Femur (tissue), 1 donor: ENCODE measurements at places on chromosomes 5 and 9.

DNA sequence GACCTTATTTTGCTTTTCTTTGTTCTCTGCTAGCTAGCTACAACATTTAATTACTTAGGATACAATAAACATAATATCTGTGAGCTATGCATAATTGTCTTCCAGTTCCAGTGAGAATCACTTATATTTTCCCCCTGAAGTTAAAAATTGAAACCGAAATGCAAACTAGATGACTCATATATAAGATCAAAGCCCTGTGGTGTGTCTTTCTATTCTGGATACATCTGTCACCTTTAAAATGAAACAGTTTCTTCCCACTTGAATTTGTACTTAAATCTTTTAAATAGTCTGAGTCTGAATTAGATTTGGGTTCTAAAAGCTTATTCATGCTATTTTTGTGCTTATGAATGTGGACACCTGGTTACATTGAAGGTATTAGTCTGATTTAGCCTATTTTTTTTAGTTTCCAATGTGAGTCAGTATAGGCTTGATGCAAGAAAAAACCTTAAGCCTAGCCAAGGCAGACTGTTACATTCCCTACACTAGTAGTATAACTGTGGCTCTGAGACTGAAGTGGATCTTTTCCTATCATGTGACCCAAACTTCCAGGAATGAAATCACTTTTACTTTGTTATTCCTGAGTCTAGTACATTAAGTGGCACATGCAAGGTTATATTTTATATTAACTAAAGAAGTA lies 703.5 kb upstream of the RGMB start:
- DNase-seq: no peak

GRCh38 chr5:33195431-33196165 lies 245.2 kb upstream of the TARS1 start:
- DNase-seq: no peak

GRCh38 chr9:5004481-5004880 lies 19.4 kb downstream of the JAK2 start:
- DNase-seq: no peak

DNA sequence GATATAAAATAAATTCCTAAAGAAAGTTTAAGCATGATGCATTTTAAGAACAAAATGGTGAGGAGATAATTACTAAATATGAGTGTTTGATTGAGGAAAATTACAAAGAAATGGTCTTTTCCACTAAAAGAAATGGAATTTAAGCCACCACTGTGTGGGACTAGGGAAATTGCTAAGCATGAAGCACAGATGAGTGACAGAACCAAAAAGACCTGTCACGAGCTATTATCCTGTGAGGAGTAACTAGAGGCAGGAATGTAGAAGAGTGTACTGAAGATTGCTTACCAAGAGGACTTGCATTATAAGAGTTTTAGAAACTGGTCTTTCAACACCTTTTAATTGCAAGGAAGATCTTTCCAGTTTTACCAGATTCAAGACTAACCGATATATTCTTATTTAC lies 193.6 kb upstream of the PRR16 start:
- DNase-seq: no peak

GRCh38 chr5:6328173-6328572 lies 50.2 kb downstream of the MED10 start:
- peak; percentile 24 for DNase-seq

DNA sequence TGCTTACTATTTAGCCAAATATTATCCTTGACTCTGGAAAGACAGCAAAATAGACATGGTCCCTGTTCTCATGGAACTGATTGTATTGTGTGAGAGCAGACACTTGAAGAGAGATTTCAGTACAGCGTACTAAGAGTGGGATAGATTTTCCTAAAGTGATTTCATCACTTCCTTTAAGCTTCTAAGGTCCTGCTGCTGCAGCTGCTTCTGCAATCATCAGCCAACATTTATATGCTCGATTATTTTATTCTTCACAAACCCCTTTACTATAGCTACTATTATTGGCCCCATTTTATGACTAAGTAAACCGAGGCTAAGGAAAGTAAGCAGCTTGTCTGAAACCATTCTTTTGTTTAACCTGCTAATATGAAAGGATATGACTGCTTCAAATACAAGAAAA lies 137.7 kb downstream of the SPATA31D1 start:
- no peak for DNase-seq

DNA sequence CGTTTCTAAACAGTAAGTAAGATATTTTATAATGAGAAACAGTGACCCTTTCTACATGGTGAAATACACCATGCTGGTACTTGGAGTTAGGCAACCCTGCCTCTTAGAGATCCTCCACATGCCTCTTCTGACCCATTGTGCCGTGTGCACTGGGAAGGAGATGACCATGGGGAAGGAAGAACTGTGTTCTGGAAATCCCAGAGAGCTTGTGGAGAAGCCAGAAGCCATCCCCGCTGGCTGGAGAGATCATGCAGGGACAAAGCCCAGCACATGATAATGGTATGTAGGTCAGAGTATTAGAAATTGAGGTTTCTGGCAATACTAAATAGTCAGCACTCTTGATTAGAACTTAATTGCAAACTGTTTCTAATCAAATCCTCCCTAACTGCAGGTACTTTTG lies 307.3 kb downstream of the FBXL7 start:
- no peak for DNase-seq

DNA sequence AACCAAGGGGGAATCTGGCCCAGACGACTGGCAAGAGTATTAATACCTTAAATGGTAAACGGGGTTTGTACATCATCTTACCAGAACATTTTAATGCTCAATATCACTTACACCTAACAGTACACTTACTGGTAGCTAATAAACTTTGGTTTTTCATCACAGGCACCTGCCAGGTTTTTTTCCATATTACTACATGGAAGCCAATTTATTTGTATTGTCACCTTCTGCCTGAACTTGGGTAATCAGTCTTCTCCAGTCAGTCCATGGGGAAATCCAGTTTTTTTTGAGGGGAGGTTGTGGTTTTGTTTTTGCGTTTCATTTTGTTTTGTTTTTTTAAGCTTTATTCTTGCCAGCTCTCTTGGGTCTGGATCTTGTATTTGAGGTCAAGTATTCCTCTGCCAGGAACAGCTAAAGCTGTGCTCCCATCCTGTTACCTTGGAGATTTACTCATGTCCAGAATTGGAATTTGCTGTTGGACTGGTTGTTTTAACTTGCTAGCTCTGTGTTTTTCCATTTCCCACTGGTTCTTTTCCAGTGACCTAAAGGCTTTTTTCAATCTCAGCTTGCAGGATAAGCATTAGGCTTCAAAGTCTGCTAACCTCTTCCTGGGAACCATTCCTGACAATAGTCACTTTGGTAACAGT lies 11.1 kb upstream of the NADK2 start:
- no peak for DNase-seq

DNA sequence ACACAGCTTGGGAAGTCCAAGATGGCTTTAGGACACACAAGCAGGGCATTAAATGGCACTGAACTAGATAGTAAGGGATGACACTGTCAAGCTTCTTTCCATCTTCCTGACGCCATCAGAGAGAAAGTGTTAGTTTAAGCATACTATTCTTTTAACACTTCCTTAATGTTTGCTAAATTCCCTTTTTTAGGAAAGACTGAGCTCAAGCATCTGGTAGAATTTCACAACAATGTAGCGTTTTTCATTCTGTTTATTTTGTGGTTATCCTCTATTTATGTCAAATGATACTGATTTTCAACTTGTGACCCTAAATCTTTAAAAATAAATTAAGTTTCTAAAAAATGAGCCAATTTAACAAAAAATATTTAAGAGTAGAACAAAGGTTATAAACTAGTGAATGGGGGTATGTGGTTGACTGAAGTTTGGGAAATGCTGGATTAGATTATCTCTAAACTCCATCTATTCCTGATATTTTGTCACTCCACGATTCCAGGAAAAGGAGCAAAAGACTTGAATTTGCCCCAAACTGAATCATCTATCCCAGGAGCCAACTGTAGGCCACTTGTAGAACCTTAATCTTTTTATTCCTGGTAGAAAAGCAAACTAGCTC lies 147.4 kb upstream of the KLF9 start:
- no peak for DNase-seq

GRCh38 chr9:106069241-106069640 lies 374.9 kb downstream of the TMEM38B start:
- no peak for DNase-seq

DNA sequence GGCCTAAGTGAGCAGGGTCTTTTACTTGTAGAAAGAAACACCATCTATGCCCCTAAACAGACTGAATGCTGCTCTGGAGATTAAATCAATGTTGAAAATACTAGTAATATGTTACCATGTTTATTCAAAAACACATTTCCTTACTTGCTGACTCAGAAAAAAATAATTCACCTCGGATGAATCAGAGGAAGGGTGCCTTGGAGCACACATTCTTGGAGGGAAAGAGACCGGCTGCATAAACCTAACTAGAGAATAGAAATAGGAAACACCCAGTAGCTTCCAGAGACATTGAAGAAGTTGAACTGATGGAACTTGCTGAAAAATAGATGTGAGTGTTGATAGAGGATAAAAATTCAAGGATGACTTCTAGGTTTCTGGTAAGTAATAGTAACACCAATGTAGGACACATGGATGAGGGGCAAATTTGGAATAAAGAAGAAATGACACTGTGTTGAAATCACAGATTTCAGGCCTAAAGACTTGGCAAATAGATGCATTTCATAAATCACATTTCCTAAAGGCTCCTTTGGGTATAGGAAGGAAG lies 76.9 kb upstream of the MINAR2 start:
- DNase-seq: no peak

- no peak for DNase-seq
These were observed 715.5 kb downstream of the TLR4 start for GRCh38 chr9:118419676-118420075.

DNA sequence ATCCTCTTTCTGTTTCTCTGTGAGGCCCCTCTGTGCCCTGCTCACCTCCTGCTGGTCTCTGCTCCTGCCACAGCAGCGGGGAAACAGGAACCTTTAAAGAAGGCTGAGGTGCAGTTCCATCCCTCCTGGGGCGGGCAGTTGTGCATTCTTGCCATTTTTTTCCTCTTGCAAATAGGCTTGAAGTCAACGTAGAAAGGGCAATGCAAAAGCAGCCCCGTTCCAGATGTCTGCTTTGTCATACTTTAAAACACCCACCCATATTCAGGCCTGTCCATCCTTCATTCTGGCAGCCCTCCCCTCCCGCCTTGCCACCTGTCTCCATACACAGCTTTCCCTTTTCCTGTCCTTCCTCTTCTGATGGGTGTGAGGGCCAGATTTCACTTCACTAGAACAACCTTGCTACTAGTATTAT lies 65.4 kb upstream of the KLF9 start:
- DNase-seq: no peak

- DNase-seq: no peak
These were observed 109.3 kb downstream of the UGCG start for GRCh38 chr9:112005939-112006338.

GRCh38 chr5:2262620-2263019 lies 379.9 kb upstream of the IRX4 start:
- no peak for DNase-seq

GRCh38 chr5:54222336-54222735 lies 88.0 kb downstream of the ARL15 start:
- DNase-seq: no peak

DNA sequence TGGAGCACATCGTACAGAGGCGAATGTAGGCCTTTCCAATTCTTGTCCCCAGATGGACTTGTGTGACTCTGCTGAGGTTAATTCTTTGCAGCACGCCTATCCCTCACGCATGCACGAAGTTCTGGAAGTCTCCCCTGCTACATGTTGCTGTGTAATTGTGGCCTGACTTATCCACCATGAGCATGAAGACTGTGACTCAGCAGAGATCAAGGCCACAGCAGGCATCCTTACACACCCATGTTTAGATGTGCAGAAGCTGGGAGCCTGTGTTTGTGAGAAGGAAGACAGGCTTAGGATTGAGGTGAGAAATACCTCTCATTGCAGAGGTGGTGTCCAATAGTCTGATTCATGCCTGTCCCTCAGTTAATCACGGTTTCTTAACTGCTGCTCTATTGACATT lies 135.6 kb downstream of the ICE1 start:
- no peak for DNase-seq

- DNase-seq: no peak
These were observed 59.4 kb downstream of the DAP start for GRCh38 chr5:10701567-10702039.

DNA sequence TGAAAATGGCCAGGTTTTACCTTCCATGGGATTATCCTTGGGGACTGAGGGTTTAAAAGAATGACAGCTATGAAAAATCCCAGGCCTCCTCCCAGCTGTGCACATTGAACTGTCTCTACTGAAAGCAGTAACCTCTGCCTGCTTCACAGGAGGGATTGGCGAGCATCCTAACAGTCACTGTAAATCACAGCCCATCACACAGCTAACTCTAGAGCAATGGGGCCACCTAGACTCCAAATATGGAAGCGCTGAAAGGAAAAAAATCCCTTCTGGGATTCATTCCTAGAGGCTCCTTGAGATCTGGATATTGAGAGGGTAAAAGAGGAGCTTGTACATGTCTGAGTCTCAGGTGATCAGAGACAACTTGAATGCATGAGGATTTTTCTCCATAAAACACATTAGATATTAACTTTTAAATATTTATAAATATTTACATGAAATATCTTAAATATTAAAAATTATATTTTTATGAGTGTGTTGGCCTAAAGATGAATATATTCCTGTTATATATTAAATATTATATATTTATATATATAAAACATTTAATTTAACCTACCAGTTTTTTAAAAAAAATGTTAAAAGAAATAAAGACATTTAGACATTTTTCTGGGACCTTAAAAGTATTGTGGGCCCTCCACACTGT lies 133.8 kb upstream of the SLC24A2 start:
- DNase-seq: peak; percentile 53

DNA sequence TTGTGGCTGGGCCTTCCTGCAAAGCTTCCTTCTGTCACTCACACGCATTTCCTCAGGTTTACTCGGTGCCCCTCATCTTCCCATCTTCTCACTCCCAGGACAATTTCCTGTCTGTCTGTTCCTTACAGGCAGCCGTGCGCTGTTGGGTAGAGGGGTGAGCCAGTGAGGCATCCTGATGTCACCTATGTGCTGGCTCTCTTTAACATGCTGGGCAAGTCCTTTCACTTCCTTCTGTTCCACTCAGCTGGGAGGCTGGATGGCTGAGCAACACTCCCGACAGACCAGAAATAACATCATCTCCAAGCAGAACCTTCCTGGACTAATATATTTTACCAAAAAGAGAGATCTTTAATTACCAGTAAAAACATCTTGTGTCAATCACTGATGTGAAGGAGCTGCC lies 103.0 kb downstream of the HSD17B3 start:
- DNase-seq: no peak

GRCh38 chr5:54653956-54654614 lies 136.5 kb downstream of the SNX18 start:
- DNase-seq: no peak
